ENCODE measurements at places on chromosomes 4 and X. TPM values are rescaled to one million over a fixed set of nuclear protein-coding genes. Genes with fewer than 3 reads are reported as not detected.

HTT gene
- polyA plus RNA-seq, result 11.5 TPM

KDM6A gene
- 25.1 TPM for polyA plus RNA-seq

C1GALT1C1 gene
- polyA plus RNA-seq, result 26.6 TPM

STK32B gene
- 42.8 TPM for polyA plus RNA-seq

OPRPN gene
- polyA plus RNA-seq, result not detected

HCFC1 gene
- 10.3 TPM for polyA plus RNA-seq

CFAP299 gene
- polyA plus RNA-seq, result not detected

RAP1GDS1 gene
- 41.1 TPM for polyA plus RNA-seq

SYN1 gene
- polyA plus RNA-seq, result 4.3 TPM

NAP1L5 gene
- 53.1 TPM for polyA plus RNA-seq

MAGEA8 gene
- polyA plus RNA-seq, result not detected

F8A3 gene
- not detected for polyA plus RNA-seq

COX7B2 gene
- not detected for polyA plus RNA-seq

ARX gene
- polyA plus RNA-seq, result 42.8 TPM

RASL11B gene
- polyA plus RNA-seq, result 2.1 TPM

NXF2B gene
- polyA plus RNA-seq, result not detected

ZCCHC18 gene
- 132 TPM for polyA plus RNA-seq

EGF gene
- not detected for polyA plus RNA-seq

BTC gene
- polyA plus RNA-seq, result not detected

SULT1B1 gene
- not detected for polyA plus RNA-seq

CSAG1 gene
- not detected for polyA plus RNA-seq

PLXNB3 gene
- polyA plus RNA-seq, result 0.76 TPM

CHIC1 gene
- 15.2 TPM for polyA plus RNA-seq

CCDC120 gene
- polyA plus RNA-seq, result 3.1 TPM

PPEF2 gene
- not detected for polyA plus RNA-seq

STPG2 gene
- polyA plus RNA-seq, result not detected

GYG2 gene
- 6.3 TPM for polyA plus RNA-seq

GABRE gene
- not detected for polyA plus RNA-seq

PAGE2B gene
- polyA plus RNA-seq, result not detected

TBX22 gene
- polyA plus RNA-seq, result not detected
